ENCODE measurements at places on chromosomes 7 and 10. TPM values are rescaled to one million over a fixed set of nuclear protein-coding genes. Genes with fewer than 3 reads are reported as not detected.

Gene NUTM2B
- 0.34 TPM for total RNA-seq

- no peak overlapping the region for H3K27ac ChIP-seq
- DNase-seq = no peak
- peaks cover 71% of the 10 kb centered on the region for H3K36me3 ChIP-seq
- peaks cover 13% of the 10 kb centered on the region for H3K4me1 ChIP-seq
- no peak overlapping the region for H3K4me3 ChIP-seq
Measured at GRCh38 chr7:36395171-36395894, 5.7 kb downstream of the ANLN start.

Gene MARVELD1
- not detected for total RNA-seq

DNA sequence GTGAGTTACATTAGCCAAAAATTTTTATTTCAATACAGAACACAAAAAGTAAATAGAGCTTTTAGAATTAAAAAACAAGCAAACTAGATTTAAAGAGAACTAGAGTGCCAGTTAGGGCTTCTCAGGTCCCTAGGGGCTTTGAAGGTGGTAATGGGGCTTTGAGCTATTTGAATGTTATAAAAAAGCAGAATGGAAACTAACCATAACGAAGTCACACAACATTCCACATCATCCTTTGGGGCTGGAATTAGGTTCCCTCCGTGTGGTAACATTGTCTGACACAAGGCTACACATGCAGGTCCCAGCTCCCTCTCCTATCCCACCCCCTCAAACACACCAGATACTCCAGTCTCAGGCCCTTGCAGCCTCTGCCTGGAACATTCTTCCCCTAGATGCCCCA, 15.3 kb downstream of the JAZF1 start:
- no peaks in the 10 kb centered on the region for H3K36me3 ChIP-seq
- no peaks in the 10 kb centered on the region for H3K27me3 ChIP-seq
- H3K27ac ChIP-seq = no peak overlapping the region
- peak; percentile 63 for DNase-seq
- H3K4me1 ChIP-seq = peaks cover 27% of the 10 kb centered on the region
- no peak overlapping the region for H3K4me3 ChIP-seq

Gene GRID2IP
- not detected for total RNA-seq

- H3K4me1 ChIP-seq = no peaks in the 10 kb centered on the region
- H3K27ac ChIP-seq = no peak overlapping the region
- H3K36me3 ChIP-seq = no peaks in the 10 kb centered on the region
- H3K27me3 ChIP-seq = no peaks in the 10 kb centered on the region
Measured at GRCh38 chr10:116810120-116810500, 39.2 kb upstream of the ENO4 start.

Gene SPDYE5
- not detected for total RNA-seq

GRCh38 chr7:158013085-158013668, 574.4 kb downstream of the PTPRN2 start:
- DNase-seq = no peak
- no peak overlapping the region for H3K4me3 ChIP-seq

DNA sequence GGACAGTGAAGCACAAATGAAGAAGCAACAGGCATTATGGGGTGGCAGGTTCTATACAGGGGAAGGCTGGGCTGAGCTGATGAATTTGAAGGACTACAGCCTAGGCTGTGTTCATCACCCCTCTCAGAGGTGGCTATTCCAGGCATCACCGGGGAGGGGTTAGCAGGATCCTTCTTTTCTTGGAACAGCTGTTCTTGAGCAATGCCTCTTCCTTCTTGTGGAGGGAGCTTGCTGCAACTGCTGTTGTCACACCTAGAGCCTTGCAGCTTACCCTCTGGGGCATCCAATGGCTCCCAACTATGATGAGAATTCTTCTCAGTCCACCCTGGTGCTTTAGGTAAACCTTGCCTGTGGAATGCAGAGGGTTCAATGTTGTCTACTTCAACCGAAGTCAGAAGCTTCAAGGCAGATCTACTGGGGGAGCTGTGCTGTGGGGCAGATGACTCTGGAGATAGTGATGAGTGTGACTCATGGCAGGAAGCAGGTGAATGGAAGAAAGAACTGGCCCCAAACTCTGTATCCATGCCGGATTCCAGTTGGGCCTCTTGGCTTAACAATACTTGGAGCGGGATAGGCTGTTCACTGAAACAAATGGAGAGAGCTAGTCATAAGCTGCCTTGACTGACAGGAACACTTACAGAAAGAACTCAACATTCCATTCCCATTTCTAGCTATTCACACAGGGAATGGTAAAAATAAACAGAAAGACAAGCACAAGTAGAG, 21.5 kb upstream of the PPP3CB start:
- H3K36me3 ChIP-seq = no peaks in the 10 kb centered on the region
- H3K4me3 ChIP-seq = no peak overlapping the region
- no peak overlapping the region for H3K27ac ChIP-seq

GRCh38 chr10:110803830-110804338, 67.8 kb upstream of the PDCD4 start:
- H3K27me3 ChIP-seq = no peaks in the 10 kb centered on the region
- H3K4me3 ChIP-seq = no peak overlapping the region
- peak; percentile 74 for DNase-seq
- H3K27ac ChIP-seq = no peak overlapping the region
- no peaks in the 10 kb centered on the region for H3K36me3 ChIP-seq
- H3K4me1 ChIP-seq = peaks cover 23% of the 10 kb centered on the region

Gene CFAP58
- total RNA-seq = 0.26 TPM

DNA sequence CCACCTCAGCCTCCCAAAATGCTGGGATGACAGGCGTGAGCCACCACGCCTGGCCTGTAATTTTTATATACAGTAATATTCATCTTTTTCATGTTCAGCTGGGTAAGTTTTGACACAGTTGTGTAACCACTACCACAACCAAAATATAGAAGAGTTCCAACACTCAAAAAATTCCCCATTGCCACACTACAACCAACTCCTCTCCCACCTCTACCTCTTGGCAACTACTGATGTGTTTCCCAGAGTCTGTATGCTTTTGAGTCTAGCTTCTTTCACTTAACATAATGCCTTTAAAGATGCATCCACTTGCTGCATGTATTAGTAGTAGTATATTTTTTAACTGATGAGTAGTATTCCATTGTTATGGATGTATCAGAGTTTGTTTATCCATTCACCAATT, 90.7 kb downstream of the SRPK2 start:
- H3K27me3 ChIP-seq = no peaks in the 10 kb centered on the region
- no peak for DNase-seq
- H3K4me3 ChIP-seq = no peak overlapping the region
- no peak overlapping the region for H3K27ac ChIP-seq
- no peaks in the 10 kb centered on the region for H3K4me1 ChIP-seq

DNA sequence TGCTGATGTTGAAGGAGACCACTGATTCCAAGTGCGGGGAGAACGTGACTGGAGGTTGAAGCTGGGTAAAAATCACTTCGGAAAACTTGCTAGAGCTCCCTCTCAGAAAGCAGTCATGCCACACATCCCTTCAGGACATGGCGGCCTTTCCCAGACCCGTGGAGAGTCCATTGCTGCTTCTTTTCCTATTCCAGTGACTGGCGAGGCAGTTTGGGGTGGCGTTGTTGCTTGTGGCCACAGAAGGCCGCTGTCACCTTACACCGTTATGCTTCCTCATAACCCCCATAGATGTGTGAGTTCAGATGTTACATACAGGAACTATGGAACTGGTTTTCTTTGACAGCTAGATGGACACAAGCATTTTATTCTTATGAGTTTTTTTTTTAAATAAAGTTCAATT, 235.6 kb upstream of the POM121L12 start:
- no peak for DNase-seq
- H3K36me3 ChIP-seq = no peaks in the 10 kb centered on the region
- H3K27me3 ChIP-seq = no peaks in the 10 kb centered on the region
- no peak overlapping the region for H3K27ac ChIP-seq
- H3K4me1 ChIP-seq = no peaks in the 10 kb centered on the region

DNA sequence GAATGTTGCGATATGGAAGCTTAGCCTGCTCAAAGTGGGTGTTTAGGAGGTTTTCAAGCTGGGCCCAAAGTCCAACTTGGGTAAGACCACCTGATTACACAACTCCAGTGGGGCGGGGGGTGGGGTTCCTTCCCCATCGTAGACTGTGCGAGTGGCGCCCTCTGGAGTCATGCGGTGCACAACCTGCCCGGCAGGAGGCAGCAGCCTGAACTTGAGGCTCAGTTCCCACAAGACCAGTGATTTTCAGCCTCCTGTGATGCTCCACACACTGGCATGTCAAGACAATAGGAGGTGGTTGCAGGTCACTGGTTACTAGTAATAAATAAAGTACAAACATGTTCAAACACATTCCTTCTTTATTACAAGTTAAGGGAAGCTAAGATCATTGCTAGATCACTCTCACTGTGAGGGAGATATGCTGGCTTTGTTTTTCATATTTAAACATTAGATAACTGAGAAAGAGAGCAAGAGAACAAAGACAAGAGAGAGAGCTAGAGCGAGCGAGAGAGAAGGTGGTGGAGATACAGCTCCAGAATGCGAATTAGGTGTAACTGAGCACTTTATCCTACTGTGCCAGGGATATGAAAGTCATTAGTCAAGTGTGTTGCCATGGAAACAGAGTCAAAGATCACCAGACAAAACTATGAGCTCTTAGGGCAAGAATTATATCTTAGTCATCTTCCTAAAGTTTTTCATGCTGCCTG, 97.4 kb upstream of the BMPER start:
- no peaks in the 10 kb centered on the region for H3K27me3 ChIP-seq
- no peak overlapping the region for H3K27ac ChIP-seq
- peak; percentile 73 for DNase-seq
- no peak overlapping the region for H3K4me3 ChIP-seq

GRCh38 chr10:123357421-123357930, 203.3 kb downstream of the BUB3 start:
- DNase-seq = no peak
- no peaks in the 10 kb centered on the region for H3K4me1 ChIP-seq
- no peak overlapping the region for H3K4me3 ChIP-seq
- H3K36me3 ChIP-seq = no peaks in the 10 kb centered on the region

DNA sequence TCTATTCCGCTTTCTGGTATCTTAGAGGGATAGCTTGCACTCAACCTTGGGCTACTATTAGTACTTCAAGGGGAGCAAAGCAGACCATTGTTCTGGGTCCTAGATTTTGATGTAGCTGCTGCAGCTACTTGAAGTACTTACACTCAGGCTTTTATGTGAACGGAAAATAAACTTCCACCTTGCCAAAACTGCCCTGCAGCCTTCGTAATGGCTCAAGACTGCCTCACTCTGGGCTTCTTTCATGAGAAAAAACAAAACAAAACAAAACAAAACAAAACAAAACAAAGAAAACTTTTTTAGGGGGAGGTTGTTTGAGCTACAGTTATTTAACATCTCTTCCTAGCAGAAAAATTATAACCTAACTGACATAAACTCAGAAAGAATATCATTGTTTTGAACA, 19.4 kb upstream of the EPHB6 start:
- H3K4me3 ChIP-seq = no peak overlapping the region
- H3K4me1 ChIP-seq = no peaks in the 10 kb centered on the region
- H3K27me3 ChIP-seq = no peaks in the 10 kb centered on the region
- no peaks in the 10 kb centered on the region for H3K36me3 ChIP-seq
- DNase-seq = no peak

GRCh38 chr7:95632609-95633008, 36.3 kb upstream of the PDK4 start:
- H3K4me3 ChIP-seq = no peak overlapping the region
- H3K27ac ChIP-seq = no peak overlapping the region
- no peak for DNase-seq

DNA sequence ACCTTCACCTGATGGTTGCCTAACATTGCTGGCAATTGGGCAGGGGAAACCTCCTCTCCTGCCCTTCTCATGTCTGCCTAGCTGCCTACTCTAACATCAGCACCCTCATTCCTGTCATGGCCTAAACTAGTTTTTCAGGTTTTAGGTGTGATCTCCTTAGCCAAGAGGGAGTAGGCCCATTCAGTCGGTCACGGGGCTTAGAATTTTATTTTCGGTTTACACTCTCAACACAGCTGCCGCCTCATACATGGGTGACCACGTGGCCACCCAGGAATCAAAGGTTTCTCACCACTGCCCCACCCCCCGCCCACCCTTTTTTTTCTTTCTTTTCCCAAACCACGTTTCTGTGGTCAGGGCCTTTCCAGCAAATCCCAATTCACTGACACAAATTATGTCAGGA, 97.2 kb downstream of the RALA start:
- H3K4me3 ChIP-seq = no peak overlapping the region
- DNase-seq = no peak
- H3K36me3 ChIP-seq = no peaks in the 10 kb centered on the region
- H3K4me1 ChIP-seq = peaks cover 12% of the 10 kb centered on the region
- no peaks in the 10 kb centered on the region for H3K27me3 ChIP-seq

- no peak overlapping the region for H3K27ac ChIP-seq
- no peak for DNase-seq
- no peaks in the 10 kb centered on the region for H3K36me3 ChIP-seq
- H3K4me1 ChIP-seq = no peaks in the 10 kb centered on the region
- no peak overlapping the region for H3K4me3 ChIP-seq
Measured at GRCh38 chr7:157281221-157281998, 55.4 kb upstream of the DNAJB6 start.

Gene ZSWIM8
- 33.0 TPM for total RNA-seq

- no peak overlapping the region for H3K4me3 ChIP-seq
- H3K27ac ChIP-seq = no peak overlapping the region
- H3K36me3 ChIP-seq = peaks cover 25% of the 10 kb centered on the region
Measured at GRCh38 chr10:103334567-103334966, 16.4 kb downstream of the PCGF6 start.

DNA sequence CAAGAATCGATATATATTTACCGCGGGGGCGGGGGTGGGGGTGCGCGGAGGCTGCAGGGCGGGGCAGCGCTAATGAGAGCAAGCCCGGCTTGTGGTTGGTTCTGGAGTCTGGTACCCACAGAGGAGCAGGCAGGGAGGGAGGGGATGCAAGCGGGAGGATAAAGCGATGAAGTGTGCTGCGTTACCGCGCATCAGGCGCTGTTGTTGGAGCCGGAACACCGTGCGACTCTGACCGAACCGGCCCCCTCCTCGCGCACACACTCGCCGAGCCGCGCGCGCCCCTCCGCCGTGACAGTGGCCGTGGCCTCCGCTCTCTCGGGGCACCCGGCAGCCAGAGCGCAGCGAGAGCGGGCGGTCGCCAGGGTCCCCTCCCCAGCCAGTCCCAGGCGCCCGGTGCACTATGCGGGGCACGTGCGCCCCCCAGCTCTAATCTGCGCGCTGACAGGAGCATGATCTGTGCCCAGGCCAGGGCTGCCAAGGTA, at the start of gene HECW1:
HECW1 (plus strand) TSS at position 189 of the 482 bp plus-strand sequence. CDS start 131,259 bp downstream, outside the sequence.
- H3K36me3 ChIP-seq = no peaks in the 10 kb centered on the region
- H3K4me3 ChIP-seq = no peak within 1 kb of the TSS
- H3K27ac ChIP-seq = no peak within 1 kb of the TSS
- no peak for DNase-seq
- no peaks in the 10 kb centered on the region for H3K27me3 ChIP-seq
- H3K4me1 ChIP-seq = no peaks in the 10 kb centered on the region

GRCh38 chr7:128903621-128904361, 6.7 kb downstream of the KCP start:
- H3K27me3 ChIP-seq = no peaks in the 10 kb centered on the region
- no peaks in the 10 kb centered on the region for H3K4me1 ChIP-seq
- H3K36me3 ChIP-seq = no peaks in the 10 kb centered on the region
- DNase-seq = no peak
- no peak overlapping the region for H3K27ac ChIP-seq
